IPS-NIHi11 (cell line): ENCODE measurements at places on chromosomes 1 and 21.
A peak's percentile ranks its signal among the peaks of the same experiment; 100 is the strongest.

DNA sequence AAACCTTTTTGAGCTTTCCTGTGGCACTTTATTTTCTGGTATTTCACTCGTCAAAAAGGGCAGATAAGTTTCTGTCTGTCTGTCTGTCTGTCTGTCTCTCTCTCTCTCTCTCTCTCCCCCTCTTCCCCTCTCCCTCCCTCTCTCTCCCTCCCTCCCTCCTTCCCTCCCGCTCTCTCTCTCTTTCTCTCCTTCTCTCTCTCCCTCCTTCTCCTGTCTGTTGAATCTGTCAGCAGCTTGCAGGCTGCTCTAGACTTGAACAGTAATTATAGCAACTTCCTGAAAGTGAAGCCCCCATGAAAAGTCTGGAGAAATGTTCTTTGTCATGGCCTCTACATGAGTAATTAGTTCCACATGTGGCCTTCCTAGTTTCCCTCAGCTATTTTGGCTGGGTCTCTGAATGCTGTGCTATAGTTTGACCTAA lies 275.2 kb upstream of the C1orf105 start:
- no peak for DNase-seq

GRCh38 chr1:41673806-41674205 lies 189.3 kb upstream of the EDN2 start:
- DNase-seq, result no peak

DNA sequence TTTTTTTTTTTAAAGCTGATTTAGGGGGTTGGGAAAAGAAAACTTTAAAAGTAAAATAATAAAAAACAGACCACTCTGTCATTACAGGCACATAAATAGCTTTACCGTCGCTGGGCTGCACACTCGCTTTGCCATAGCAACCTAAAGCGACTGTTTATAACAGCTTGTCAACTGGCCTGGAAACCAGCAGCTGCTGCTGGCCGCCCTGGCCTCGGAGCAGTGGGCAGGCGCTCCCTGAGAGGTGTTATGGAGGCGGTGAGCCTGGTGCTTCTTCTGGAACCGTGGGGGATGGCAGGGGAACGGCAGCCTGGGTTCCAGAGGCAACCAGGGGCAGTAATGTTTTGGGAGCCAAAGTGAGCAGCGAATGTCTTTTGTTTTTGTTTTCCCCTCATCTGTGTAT lies 45.7 kb downstream of the ATP2B4 start:
- no peak for DNase-seq

DNA sequence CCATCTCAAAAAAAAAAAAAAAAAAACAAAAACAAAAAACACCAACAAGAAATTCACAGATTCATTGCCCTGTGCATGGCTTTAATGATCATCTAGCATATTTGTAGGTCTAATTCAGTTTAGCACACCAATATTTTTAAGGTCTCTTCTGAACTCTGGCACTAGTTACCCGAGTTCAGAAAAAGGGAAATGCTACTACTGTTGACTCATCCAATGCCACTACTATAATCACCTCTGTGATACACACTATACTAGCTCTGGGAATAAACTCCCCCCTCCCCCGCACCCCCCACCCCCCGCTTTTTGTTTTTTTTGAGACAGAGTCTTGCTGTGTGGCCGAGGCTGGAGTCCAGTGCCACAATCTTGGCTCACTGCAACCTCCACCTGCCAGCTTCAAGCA lies 55.6 kb downstream of the FBXO42 start:
- DNase-seq, result no peak

DNA sequence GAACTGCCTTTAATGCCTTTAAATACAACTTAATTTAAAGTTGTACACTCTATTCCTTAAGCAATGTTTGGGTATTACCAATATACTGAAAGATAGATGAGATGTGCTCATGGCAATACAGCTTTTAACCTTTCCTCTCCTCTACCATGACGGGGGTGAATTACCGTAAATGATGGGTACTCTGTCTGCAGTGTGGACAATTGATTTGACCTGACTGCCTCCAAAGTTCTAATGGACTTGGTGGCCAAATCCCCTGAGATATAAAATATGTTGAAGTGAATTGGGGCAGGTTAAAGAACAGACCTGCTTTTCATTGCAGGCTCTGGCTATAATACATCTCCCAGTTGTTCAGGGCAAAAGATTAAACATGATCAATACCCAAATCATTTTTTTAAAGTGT lies 367.4 kb upstream of the NR5A2 start:
- no peak for DNase-seq

DNA sequence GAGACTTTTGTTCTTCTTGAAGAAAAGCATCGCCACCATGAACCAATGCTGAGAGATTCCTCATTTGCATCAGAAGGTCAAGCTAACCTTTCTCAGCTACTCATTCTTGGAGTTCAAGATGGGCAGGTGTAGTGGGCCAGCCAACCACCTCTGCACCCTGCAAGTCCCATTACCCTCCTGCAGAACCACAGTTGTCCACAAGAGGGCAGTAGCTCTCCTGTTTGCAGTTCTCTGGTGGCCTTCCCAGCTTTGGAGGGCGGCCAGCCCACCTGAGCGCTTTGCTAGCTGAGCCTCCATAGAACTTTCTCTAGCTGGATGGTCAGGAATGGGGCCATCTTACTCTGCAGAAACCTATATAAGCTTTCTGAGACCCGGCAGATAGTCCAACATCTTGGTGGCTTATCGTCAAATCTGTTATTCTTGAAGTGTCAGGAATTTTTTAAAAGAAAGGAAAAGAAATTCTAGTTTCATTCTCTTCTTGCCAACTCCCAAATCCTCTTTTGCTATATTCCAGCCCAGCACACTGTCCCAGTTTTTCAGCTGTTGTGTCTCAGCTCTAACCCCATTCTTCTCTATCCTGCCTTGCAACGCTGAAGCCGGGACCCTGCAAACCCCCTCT lies 11.0 kb upstream of the LMX1A start:
- peak; percentile 89 for DNase-seq

GRCh38 chr1:187570166-187570565 lies 741.4 kb downstream of the PLA2G4A start:
- DNase-seq, result no peak

- no peak for DNase-seq
Measured at GRCh38 chr1:87929906-87930305, 601.2 kb downstream of the LMO4 start.

DNA sequence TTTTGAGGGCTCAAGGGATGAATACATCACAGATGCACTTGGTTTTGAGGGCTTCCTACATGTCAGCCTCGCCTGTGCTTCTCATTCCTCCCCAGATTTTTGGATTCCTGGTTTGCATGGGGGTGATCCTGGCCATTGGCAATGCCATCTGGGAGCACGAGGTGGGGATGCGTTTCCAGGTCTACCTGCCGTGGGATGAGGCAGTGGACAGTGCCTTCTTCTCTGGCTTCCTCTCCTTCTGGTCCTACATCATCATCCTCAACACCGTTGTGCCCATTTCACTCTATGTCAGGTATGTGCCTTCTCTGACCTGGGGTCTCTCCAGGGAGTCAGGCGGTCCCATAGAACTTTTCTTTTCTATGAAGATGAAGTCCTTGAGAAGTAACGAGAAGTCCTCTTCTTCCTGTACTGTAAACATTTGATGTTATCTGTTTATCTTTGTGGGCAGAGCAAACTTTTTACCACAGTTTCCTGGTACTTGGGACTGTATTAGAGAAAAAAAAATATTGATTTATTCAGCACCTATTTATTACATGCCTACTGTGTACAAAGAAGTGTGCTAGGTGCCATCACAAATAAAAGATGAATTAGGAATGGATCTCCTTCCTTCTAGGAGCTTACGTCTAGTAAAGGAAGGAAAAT lies 12.0 kb downstream of the ATP8B2 start:
- no peak for DNase-seq
